ENCODE measurements at places on chromosomes 5 and 9.

GRCh38 chr9:123217128-123217654 lies 51.2 kb downstream of the STRBP start:
- no peak for DNase-seq

DNA sequence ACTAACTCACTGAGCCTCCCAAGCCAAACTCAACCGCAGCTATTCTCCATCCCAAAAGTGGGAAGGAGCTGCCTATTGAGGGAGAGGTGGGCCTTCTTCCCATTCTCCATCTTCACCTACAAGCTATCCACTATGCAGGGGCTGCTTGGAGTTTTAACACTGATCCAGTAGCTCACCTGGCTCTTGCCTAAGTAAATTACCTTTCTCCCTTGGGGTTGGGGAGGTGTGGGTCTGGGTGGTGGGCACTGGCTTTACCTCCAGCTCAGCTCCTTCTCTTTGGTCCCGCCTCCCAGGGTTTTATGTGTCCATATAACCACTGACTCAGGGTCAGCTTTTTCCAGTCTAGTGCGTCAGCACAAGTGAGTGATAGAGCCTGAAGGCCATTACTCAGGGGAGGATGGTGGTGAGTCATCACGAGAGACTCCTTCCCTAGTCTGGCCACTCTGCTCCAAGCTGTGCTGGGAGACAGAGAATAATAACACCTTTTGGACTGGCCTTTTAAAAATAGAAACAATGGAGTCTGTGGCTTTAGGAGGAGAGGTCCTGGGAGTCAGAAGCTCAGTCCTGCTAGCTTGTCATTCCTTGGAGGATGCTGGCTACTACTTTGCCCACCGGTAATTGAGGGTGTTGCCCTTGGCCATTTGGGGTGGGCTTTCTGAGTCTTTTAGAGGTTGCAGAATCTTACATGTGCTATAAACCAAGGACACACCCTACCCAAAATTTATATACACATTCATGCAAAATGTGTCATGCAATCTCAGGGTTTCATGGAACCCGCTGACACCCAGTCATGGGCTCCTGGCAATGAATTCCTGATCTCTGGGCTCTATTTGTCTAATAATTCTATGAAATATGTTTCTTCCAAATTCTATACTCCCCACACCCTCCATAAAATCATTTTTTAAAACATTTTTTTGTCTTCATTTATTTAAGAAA lies 35.6 kb upstream of the ATP6V1G1 start:
- no peak for DNase-seq

GRCh38 chr5:56876327-56876726 lies 33.1 kb upstream of the SETD9 start:
- no peak for DNase-seq

DNA sequence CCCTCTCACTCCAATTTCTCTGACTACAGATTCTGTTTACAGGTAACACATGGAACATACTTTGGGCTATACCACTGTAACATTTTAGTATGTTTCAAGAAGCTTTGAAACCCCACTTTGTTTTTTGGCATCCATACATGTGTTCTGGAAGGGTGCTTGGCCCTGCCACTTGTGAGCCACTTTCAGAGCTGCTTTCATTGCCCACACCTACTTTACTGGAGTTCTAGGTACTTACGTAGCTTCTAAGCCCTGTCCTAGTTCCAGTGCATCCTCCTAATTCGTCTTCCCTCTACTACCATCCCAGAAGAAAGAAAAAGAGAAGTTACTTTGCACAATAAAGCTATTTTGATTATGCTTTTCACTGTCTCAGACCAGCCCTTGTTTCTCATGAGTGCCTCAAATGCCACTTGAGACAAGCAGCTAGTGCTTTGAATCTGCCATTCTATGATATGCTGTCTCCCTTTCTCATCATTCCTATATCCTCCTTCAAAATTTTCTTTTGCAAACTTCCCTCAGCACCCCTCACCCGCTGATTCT lies 26.5 kb upstream of the C5orf47 start:
- DNase-seq = no peak

GRCh38 chr5:116953251-116953930 lies 378.8 kb upstream of the SEMA6A start:
- DNase-seq = no peak

- no peak for DNase-seq
Observed at GRCh38 chr5:67636091-67636490, 439.5 kb upstream of the CD180 start.

DNA sequence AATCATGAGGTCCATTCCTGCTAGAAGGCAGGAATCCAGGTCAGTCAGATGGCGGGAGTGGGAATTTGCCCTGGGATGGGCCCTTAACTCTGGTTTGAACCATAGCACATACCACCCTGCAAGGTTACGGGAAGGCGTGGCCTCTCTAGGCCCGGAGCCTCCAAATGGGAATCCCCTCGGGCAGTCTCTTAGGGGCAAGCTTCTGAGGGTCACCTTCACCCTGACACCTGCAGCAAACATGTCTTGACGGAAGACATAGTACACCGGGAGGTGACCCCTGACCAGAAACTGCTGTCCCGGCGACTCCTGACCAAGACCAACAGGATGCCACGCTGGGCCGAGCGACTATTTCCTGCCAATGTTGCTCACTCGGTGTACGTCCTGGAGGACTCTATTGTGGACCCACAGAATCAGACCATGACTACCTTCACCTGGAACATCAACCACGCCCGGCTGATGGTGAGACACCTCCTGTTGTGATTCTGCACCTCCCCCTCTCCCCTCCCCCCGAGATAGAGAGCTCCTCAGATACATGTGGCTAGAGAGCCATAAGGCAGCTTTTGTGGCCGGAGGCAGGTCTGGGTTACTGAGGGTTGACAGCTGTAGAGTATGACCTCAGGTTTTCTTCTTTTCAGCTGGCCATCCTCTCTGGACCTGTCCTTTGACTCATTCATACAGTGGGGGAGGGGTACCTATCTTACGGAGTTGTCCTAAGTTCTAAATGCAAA lies 957 bp downstream of the PRELID1 start:
- no peak for DNase-seq

- DNase-seq = no peak
Observed at GRCh38 chr5:137186759-137187461, 312.2 kb downstream of the SPOCK1 start.

- no peak for DNase-seq
Observed at GRCh38 chr5:156170351-156170961, 156.5 kb upstream of the SGCD start.

DNA sequence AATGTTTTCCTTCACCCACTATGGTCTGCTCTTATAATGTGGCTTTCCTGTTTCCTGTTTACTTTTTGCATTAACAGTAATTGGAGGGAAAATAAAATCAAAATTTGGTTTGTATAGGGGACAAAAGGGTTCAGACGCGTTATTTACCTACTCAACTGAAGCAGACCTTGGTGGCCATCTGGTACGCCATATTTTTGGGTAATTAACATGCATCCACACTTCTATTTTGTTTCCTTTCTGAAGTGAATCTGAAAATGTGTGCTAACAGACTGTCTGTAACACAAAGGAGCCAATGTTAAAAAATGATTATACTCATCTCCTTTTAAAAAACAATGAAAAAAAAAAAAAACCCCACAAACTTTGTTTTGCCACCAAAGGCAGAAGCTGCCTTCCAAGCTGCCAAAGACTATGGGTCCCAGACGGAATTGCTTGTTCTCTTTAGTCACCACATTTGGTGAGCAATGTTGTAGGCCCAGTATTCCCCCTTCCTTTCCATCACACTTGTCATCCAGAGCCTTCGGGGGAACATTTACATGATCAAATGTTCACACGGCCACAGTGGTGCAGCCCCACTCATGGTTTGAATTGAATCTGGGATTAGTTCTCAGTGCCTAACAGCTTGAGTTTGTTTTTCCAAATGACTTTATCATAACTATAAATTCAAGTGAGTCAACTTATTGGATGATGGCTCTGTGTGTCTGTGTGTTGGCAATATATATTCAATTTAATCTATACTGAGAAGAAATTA lies 323.7 kb upstream of the CD180 start:
- DNase-seq = no peak
